Heart right ventricle (tissue), 16 donors: ENCODE measurements at places on chromosomes 5 and 9. TPM values are rescaled to one million over a fixed set of nuclear protein-coding genes. Genes with fewer than 3 reads are reported as not detected.

- DNase-seq = no peak
Observed at GRCh38 chr9:2229109-2229721, 214.1 kb downstream of the SMARCA2 start.

DNA sequence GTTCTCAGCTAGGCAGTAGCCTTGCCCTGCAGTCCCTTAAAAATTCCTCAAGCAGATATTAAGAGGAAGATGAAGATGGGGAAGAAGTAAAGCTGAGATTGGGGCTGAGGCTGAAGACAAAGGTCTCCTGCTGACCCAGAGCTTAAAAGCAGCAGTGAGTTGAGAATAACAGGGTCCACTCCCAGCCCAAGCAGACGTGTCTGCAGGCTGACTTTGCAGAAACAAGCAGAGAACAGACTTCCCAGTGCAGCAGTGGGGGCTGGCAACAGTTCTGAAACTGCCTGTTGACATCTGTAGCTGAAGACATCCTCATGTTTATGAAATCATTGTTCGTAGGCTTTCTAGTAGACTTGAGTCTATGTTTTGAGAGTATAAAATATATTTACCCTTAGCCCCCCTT, 1.1 kb downstream of the CTXN3 start:
- DNase-seq = no peak

- no peak for DNase-seq
Observed at GRCh38 chr9:86577420-86578333, 223.5 kb upstream of the TUT7 start.

DNA sequence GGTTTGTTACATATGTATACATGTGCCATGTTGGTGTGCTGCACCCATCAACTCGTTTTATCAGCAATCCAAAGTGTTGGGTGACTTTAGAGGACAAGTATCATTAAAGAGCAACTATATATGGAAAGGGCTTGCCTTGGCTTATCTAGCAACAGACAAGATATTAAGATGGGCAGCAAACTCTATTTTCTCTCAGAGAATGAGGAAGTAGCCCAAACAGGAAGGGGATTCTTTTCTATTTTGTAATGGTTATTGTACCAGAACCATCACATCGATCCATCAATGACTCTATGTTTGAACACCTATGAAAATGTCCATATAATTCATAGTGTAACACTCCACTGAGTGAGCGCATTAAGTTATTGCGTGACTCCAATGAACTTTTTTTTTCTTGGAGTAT, 260.1 kb upstream of the SLC24A2 start:
- DNase-seq = no peak

The AMBP gene
- total RNA-seq = not detected
